ENCODE measurements at places on chromosomes 1 and 21.

- DNase-seq: peak; percentile 96
Observed at GRCh38 chr21:28538987-28539622, 453.6 kb downstream of the LTN1 start.

- no peak for DNase-seq
Observed at GRCh38 chr1:57269630-57270225, 154.1 kb downstream of the DAB1 start.

DNA sequence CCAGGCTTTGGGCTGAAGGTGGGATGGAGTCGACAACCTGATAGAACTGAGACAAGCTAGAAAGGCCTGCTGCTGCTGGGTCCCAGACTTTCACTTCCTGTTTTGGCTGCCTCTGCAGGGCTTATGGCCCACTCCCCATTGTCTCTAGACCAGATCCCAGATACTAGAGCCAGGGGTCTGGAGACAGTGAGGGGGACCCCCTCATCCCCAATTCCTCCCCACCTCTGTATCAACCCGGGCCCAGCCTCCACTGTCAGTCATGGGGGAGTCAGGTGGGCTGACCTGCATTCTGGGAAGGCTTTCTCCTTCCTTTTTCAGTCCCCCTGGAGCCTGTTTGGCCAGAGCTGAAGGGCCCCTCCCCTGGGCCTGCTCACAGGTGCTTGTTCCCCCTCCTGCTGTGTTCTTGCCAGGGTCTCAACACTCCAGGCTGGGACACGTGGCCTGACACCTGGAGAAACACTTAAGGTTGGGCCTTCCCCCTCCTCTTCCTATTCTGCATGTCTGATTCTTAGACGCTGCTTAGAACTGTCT, 18.0 kb upstream of the ETV3L start:
- DNase-seq: no peak

DNA sequence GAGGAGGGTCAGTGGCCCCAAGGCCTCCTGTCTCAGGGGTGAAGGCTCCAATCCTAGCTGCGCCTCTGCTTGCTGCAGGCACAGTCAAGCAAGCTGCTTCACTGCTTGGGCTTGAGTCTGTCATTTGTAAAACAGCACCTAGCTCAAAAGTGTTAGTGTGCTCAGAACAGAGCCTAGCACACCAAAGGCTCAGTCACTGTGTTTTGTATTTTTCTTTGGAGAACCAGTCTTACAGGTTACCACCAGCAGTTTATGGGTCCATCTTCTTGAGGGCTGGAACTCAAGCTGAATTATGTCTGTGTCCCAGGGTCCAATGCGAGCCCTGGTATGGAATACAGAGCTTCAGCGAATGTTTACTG, 113.6 kb downstream of the DMRTB1 start:
- no peak for DNase-seq

- DNase-seq: peak; percentile 75
Observed at GRCh38 chr1:198677027-198677426, 38.2 kb downstream of the PTPRC start.

DNA sequence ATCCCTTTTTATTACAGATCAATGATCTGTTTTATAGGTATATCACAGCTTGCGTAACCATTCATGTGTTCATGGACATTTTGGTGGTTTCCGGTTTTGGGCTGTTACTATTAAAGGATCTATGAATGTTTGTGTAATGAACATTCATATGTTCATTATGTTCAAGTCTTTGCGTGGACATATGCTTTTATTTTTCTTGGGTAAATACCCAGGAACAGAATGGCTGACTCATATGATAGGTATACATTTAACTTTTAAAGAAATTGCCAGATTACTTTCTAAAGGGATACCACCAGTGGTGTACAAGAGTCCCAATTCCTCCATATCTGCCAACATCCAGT, 73.7 kb downstream of the SPATA46 start:
- peak; percentile 82 for DNase-seq

DNA sequence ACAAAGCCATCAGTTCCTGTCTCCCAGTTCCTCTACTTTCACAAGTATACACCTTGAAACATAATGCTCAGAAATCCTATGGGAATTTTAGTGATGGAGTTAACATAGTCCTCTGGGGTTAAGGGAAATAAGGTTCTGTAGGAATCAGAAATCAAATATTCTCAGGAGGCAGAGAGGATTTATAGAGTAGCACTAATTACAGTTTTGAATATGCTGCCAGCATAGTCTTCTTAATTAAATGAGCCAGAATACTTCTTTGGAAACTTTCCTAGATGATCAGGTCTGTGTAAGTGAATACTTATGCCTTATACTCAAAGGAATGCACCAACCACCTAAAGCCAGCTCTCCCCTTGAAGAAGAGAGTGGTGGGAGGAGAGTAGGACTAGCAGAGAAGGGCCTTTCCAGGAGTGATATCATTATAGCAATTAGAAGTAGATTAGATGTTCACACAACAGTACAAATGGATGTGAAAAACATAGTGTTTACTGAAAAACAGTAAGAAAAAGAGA, 31.4 kb upstream of the DIRAS3 start:
- DNase-seq: peak; percentile 4

GRCh38 chr21:39715804-39716397, 29.1 kb upstream of the IGSF5 start:
- DNase-seq: peak; percentile 45

DNA sequence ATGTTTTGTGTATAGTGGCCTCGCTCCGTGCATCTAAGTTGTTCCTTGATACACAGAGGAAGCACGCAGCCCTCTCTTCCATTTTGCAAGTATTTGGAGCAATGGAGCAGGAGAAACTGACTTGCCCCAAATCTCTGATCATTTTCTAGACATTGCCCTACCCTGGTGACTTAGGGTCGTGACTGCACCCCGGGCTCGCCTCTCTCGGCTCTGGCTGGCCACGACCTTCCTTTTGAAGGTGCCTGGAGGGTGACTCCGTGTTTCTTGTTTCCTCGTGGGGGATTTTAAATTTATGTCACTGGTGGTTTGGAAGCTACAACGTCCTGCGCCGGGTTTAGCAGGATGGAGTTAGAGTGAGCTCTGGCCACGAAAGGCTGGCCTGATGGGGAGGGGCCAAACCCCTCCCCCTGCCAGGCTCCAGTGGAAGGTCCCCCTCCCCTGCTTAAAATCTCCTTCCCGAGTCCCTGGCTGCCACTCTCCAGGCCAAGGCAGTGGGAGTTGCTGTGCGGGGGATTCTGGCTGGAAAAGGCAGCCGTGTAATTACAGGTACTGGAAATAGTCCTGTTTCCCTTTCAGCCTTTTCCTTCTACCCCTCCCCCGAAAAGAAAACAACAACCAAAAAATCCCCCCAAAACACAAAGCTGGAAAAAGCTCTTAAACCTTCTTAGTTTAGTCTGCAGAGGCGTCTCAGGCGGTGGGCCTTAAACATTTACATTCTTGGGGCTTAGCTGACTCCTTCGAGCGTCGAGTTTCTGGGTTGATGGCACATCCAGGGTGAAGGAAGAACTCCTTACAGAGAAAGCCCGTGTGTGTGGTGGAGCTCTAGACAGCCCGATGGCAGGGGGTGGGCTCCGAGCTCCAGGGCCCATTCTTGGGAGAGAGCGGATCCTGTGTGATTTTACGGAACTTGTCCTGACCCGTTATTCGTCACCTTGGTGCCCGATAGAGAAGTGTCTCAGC, 28.1 kb downstream of the SPSB1 start:
- peak; percentile 26 for DNase-seq

GRCh38 chr1:115796897-115797296, 28.4 kb upstream of the CASQ2 start:
- no peak for DNase-seq

DNA sequence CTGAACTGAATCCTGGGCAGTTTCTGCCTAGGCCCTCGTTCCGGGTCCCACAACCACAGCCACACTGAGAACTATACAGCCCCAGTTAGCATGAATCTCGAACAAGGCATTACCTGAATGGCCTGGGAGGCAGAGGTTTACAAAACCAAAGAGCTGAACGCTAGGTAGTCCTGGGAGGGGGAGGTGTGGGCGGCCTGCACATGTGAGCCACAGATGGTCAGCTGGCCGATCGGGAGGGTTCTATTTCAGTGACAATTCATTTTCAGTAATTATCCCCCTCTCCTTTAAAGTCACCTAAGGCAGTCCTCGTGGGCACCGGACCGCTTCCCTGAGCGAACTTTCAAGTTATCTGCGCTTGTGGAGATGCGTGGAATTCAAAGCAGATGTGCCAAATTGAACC, 111.9 kb downstream of the GLIS1 start:
- no peak for DNase-seq

GRCh38 chr1:220226752-220227151, 45.5 kb downstream of the RAB3GAP2 start:
- no peak for DNase-seq

GRCh38 chr21:37373539-37373938, 7.0 kb downstream of the DYRK1A start:
- peak; percentile 52 for DNase-seq

GRCh38 chr1:177235350-177235749, 64.6 kb downstream of the BRINP2 start:
- DNase-seq: no peak

GRCh38 chr1:99648107-99648506, 2.2 kb downstream of the PALMD start:
- no peak for DNase-seq

DNA sequence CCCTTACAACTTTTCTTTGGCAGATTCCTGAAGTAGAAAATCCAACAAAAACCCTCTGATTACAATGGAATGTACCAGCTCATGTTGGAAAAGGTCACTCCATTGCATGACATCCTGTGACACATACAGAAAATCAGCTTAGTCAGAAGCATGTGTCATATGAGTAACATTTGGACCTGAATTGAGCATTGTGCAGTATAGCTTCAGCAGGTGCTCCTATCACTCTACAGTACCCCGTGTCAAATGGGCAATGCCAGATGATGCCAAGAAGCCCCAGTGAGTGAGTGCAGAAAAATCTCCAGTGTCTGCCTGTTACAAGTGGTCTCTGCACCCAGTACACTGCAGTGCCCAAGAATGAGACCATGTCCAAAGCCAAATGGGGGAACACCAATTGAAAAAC, 129.7 kb upstream of the RUNX1 start:
- DNase-seq: peak; percentile 59

DNA sequence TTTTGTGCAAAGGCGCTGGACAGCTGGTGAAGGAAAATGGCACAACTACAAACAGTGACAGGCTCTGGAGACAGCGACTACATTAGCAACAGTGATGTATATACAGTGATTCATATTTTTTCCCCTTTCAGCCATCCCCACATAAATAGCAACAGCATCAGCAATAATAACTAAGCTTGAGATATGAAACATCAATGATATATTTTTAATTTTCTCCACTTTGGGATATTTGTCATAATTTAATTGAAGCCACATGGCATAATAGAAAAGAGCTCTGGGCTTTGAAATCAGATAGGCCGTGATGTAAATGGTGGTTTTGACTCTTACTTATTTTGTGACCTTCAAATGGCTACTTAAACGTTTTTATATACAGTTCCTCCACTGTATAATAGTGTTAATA, 764.3 kb upstream of the PRMT6 start:
- DNase-seq: peak; percentile 31

- no peak for DNase-seq
Observed at GRCh38 chr1:241542199-241542907, 10.2 kb downstream of the KMO start.

DNA sequence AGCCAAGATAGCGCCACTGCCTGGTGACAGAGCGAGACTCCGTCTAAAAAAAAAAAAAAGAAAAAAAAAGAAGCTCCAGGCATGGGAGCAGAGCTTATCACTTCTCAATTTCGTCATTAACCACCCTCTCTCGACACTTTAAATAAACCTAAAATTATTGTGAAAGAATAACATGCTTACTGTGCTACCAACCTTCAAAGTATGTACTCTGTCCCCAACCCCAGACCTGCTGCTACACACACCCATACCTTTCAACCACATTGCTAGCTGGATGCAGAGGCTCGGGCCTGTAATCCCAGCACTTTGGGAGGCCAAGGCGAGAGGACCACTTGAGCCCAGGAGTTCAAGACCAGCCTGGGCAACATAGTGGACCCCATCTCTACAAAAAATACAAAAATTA, 38.7 kb downstream of the GNPAT start:
- DNase-seq: no peak

GRCh38 chr1:110557481-110557880, 38.5 kb upstream of the KCNA10 start:
- no peak for DNase-seq

DNA sequence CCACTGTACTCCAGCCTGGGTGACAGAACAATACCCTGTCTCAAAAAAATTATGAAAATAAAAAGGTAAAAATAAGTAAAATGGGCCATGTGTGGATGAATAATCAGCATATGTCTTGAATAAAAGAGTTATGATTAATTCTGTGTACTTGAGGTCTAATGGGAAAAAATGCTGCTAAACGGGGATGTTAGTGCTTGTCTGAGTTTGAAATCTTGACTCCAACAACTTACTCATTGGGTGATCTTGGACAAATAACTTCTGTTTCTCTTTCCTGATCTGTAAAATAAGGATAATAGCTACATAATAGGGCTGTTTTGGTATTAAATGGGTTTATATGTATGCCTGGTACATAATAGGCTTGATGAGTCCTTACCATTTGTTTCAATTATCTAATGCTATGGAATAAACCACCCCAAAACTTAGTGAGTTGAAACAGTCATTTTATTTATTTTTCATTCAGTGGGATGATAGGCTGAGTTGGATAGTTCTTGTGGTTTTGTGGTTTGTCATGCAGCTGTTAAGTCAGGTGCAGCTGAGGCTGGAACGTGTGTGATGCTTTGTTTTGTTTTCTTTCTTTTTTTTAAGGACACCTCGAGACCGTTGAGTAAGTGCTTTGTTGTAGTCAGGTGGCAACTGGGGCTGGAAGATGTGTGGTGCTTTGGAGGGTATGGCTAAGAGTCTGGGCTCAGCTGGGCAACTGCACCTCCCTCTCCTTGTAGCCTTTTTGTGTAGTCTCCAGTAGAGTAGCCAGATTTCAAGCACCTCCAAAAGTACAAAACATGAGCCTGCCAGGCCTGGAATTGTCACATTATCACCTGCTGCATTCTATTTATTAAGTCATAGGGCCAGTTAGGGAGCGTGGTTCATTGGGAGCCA, 4.9 kb downstream of the MDM4 start:
- DNase-seq: peak; percentile 48

- DNase-seq: peak; percentile 74
Observed at GRCh38 chr1:189616893-189617292, 860.8 kb downstream of the BRINP3 start.

DNA sequence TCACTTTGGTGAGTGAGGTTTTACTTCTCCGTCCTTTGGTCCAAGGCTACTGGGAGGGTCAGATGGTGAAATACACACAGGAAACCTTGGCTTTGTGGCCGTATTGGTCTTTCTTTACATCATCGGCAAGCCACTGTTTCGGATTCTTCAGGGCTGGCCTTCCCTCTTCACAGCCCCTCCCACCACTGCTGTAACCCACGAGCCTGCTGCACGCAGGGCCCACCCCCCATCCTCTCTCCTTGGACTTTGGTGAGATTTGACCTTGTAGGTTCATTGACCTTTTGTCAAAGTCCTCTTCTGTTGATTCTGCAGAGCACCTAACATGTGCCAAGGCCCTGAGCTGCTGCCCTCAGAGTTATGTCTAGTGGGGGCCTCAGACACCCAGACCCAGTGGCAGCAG, 328.6 kb downstream of the CAMTA1 start:
- no peak for DNase-seq

- no peak for DNase-seq
Observed at GRCh38 chr1:246642719-246643118, 76.5 kb downstream of the CNST start.
